ENCODE measurements at places on chromosomes 6 and 20.
A peak's percentile ranks its signal among the peaks of the same experiment; 100 is the strongest.

GRCh38 chr20:38109591-38110524 lies 55.2 kb downstream of the TGM2 start:
- DNase-seq: no peak

DNA sequence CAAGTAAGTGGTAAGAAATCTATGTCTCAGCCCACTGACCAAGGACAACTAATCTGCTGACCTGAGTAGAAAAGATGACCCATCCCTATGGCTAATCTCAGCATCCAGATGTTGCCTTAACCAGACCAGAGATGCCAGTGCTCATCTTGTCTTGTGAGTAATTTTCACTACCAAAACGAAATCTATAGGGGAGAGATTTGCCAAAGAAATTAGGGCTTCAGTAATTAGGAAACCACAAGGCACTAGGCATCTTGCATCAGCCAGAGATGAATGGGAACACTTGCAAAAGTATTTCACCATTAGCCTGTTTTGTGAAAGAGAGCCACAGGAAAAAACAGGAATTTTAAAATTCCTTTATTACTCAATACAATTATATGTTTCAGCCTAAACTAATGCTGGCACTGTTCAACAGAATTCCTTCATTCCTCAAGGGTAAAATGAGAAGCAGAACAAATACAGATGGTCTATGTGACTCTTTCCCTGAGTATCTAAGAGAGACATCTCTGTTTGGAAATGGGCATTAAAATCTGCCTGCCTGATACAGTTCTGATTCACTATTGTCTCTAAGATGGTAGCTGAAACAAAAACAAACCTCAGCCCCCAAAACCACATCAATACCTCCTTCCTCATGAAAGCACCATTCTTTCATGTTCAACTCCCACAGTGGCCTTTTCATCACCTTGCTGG lies 87.8 kb downstream of the GMDS start:
- DNase-seq: no peak

DNA sequence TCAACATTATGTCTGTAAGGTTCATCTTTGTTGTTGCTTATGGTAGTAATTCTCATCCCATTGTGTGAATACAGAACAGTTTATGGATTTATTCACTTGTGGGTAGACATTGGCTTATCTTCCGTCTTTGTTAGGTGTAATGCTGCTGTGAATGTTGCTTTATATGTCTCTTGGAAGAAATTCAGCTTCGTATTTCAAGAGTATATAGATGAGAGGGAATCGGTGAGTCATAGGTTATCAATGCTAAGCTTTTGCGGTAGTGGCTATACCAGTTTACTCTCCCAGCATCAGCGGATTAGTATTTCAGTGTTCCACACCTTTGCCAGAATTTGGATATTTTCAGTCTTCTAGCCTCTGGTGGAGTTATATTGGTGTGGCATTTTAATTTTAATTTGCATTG lies 77.8 kb downstream of the ZFAND3 start:
- no peak for DNase-seq

- no peak for DNase-seq
Measured at GRCh38 chr6:43338243-43338642, 29.6 kb upstream of the CRIP3 start.

DNA sequence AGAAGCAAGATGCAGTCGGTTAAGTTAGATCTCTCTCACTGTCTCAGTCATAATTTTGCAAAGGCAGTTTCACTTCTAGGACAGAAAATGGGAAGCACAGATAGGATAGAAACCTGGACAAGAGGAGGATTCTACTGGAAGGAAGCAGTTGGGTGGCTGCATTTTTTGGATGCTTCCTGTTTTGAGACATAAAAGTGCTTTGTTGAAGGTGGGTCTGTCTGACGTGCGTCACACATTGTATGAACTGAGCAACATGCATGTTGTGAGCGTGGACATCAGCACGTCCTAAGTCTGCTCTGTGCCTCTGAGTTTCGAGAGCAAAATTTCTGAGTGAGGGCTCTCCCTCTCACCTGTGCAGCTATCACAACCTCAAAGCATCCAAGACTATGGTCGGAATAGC lies 68.7 kb upstream of the SNX9 start:
- DNase-seq: no peak

DNA sequence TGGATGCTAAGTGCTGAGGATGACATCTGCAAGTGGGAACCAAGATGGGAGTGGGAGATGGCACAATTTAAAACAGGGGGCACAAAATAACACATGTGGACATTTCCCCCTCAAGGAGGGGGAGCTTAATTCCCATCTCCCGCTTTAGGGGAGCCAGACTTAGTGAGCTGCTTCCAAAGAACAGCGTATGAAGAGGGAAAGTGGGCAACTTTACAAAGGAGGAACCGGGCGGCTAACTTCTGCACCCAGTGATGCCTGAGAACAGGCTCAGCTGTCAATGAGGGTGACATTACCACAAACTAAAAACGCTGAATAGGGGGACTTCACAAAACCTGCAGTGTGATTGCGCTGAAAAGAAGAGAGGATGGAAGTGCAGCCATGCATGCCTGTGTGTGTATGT lies 95.5 kb upstream of the NXT1 start:
- no peak for DNase-seq

DNA sequence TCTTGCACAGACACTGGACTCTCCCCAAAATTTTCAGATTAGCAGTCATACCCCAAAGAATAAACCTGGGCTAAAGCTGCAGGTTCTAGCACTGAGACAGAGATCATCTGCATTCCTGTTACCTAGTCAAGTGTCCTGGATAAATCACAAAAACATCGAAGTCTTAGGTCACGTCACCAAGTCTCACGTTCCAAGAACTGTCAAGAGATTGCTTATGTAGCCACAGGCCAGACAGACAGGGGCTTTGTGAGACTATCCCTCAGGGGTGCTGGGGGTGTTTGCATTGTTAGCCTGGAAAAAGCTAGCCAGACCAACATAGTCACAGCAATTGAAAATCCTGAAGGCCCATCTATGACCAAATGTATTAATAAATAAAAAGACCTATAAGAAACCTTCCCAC lies 243.1 kb upstream of the PREP start:
- no peak for DNase-seq

DNA sequence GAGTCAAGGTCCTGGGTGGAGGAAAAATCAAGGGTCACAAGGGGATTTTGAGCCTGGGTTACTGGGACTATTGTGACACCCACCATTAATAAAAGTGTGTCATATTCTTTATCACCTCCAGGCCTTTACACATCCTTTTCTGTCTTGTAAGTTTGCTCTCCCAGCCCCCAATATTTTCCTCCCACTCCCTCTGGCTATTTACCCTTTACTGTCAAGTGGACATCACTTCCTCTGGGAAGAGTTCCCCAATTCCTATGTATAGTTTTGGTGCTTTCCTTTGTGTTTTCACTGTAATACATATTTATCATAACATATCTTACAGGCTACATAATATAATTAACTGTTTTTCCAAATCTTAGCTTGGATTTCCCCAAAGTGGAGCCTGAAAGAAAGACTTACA lies 36.3 kb downstream of the MARCKS start:
- no peak for DNase-seq

GRCh38 chr6:84665401-84665800 lies 99.0 kb downstream of the TBX18 start:
- no peak for DNase-seq

DNA sequence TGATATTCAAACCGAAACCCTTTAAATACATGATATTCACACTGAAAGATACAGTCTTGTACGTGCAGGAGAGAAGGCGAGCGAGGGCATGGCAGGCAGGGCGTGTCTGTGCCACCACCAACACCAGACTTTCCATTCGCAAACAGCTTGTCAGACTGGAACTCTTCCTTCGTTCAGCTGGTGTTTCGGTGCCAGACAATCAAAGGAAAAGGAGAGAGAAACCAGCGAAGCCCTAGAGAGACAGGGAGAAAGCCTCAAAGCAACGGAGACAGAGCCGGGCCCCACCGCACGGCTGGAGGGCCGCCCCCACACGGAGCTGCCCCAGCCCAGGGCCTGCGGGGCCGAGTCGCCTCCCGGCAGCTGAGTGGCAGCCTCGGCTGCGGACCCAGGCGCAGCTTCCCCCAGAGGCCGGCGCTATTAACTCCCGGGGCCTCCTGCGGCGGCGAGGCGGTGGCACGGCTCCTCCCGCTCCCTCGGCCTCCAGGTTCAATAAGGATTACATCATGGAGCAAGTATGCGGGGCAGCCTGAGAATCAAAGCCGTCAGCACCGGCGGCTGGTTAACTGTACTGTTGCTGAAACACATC lies 32.1 kb upstream of the NR2E1 start:
- DNase-seq: peak; percentile 39

GRCh38 chr6:112007254-112007653 lies 46.6 kb upstream of the CCN6 start:
- no peak for DNase-seq

- no peak for DNase-seq
Measured at GRCh38 chr20:24465730-24466129, 3.7 kb upstream of the SYNDIG1 start.

- DNase-seq: no peak
Measured at GRCh38 chr6:118748311-118749062, 97.1 kb upstream of the CEP85L start.

DNA sequence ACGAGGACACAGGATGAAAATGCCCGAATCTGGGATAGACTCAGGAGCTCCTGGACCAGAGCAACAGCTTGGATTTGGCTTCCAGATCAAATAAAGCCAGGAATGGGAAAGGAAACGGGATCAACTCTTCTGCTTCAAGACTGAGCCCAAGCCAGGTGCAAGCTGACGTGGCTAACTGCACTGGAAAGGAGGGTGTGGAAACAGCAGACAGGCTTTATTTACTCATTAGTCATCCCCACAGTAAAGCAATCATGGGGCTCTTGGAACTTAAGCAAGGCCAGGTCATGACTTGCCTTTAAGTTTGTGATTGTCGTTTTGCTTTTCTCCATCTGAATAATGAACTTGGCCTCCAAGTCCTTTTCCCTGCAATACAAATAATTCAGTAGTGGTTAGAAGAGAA lies 45.2 kb downstream of the KIF16B start:
- DNase-seq: no peak

GRCh38 chr6:154143753-154144152 lies 104.7 kb downstream of the OPRM1 start:
- no peak for DNase-seq

DNA sequence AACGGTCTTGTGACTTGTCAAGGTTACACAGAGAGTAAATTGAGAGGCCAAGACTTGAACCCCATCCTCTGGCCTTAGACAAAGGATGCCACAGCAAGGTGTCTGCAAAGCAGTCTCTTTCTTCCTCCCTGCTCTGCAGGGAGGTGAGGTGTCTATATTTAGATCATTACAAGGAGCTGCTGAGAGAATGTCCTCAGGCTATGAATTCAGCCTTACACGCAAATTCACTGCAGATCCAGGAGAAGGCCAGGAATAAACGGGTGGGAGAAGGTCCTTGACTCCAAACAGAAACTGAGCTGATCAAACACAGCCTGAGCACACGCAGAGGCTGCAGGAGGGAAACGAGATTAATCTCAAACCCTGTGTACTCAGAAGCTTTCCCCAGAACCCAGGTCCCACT lies 48.6 kb upstream of the PTPRT start:
- no peak for DNase-seq

DNA sequence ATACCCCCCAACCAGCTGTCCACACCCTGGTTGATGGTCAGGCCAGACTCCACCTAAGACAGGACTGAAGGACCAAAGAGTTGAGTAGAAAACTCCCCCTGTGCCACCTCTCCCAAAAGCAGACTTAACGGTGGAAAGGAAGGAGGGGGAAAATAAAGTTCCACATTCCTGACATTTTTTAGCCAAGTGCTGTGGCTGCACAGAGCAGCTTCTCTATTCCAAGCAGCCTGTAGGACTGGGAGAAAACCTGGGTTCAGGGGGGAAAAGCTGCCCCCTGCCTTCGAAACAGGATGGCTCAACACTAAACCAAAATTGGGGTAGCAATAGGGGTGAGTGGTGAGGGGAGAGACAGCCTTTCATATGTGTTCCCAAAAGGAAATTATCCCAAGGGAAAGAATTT lies 3.6 kb downstream of the TRAM2 start:
- DNase-seq: no peak

- no peak for DNase-seq
Measured at GRCh38 chr6:31368461-31368860, 11.5 kb upstream of the HLA-B start.

- no peak for DNase-seq
Measured at GRCh38 chr6:143325379-143326140, 124.9 kb downstream of the ADAT2 start.

GRCh38 chr6:81031416-81031815 lies 721.1 kb downstream of the TENT5A start:
- no peak for DNase-seq

GRCh38 chr20:13274275-13274861 lies 53.3 kb downstream of the ISM1 start:
- no peak for DNase-seq

DNA sequence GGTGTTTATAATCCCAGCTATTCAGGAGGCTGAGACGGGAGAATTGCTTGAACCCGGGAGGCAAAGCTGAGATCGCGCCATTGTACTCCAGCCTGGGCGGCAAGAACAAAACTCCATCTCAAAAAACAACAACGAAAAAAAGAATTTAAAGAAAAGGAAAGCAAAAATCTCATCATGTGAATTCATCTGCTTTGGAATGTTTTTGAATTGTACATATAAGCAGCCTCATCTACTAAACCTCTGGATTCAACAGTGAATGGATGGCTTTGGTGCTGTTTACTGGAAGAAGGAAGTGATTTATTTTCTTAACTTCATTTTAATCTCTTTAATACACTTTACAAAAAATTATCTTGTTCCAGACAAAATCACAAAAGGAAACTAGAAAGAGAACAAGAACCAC lies 51.8 kb upstream of the PNRC1 start:
- DNase-seq: no peak

- no peak for DNase-seq
Measured at GRCh38 chr6:40358473-40359460, 228.4 kb downstream of the LRFN2 start.

DNA sequence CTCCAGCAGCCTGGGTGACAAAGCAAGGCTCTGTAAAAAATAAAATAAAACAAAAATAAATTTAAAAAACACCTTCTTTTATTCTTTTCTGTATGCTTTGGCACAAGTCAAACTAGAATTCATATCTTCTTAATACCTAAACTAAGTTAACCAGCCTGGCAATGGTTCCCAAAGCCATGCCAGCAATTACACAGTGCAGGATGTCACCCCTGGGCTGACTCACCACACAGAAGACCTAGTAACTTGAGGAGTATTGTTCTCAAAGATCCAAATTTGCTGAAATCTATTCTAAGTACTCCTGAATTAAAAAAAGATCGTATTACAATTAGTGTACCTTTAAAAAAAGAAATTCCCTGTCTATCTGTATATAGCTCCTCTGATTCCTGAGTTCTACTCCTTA lies 162.7 kb upstream of the SGK1 start:
- DNase-seq: no peak

- no peak for DNase-seq
Measured at GRCh38 chr6:76120302-76120701, 47.8 kb upstream of the IMPG1 start.

GRCh38 chr20:58374906-58375758 lies 13.9 kb upstream of the VAPB start:
- DNase-seq: no peak

Data from GM12891 (cell line).